ENCODE measurements at places on chromosomes 5 and 9.

- DNase-seq, result no peak
Observed at GRCh38 chr9:95286151-95286550, 31.4 kb downstream of the FANCC start.

DNA sequence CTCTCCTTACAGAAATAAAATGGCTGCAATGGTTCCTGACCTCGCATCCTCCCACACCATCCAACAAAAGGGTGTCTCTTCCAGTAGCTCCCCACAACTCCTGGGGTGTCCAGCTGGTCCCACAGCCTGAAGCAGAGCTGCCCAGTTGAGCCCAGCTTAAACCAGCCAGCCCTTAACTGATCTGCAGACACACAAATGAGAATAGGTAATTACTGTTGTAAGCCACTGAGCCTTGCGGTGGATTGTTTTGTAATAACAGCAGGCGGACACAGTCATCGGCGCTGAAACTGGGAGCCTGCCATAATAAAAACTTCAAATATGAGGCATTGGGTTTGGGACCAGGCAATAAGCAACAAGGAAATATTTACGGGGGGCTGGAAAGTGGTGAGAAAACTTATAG, 10.4 kb upstream of the ZBTB43 start:
- no peak for DNase-seq

DNA sequence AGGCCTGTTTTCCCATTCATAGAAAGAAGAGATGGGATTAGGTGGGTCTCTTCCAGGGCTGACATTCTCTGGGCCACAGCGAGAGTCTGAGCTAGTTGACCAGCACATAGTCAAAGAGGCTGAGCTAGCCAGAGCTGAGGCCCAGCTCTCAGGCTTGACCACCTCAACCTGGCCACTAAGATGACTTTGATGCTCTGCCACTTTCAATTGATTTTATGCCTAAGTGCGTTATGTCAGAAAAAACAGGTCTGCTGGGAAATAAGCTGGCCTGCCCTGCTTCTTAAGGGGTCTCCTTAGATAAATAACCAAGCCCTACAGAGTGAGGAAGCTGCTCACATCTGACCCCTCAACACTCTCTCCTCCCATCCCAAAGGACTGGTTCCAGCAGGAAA, 20.0 kb upstream of the RAB14 start:
- no peak for DNase-seq

DNA sequence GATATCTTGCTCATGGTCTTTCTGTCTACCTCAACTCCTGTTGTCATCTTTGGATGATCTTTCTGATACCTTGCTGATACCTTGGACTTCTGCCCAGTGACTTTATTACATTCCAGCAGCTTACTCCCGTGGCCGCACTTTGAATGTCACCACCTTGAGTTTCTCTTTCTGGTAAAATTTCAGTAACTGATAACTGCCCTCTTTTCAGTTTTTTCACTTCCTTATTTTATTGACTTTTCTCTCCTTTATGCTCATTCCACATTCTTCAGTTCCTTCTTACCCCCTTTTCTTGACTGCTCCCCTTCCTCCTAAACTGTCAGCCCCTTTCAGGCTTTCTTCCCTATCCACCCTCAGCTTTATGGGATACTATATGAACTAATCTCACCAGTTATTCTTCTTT, 7.0 kb upstream of the FBXO4 start:
- DNase-seq, result no peak

DNA sequence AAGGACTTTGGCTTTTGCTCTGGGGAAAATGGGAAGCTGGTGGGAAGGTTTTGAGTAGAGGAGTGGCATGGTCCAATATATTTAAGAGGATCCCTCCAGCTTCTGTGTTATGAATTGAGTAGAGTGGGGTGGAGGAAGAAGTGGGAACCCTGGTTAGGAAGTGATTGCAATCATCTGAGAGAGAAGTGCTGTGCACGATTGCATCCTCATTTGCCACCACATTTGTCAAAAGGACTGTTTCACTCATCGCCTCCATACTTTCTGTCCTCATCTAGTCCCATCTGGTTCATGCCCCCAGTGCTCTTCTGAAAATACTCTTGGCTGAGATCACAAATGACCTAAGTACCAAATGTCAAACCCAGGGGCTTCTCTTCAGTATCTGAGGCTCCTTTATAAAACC, 192.1 kb downstream of the RAB3C start:
- no peak for DNase-seq

DNA sequence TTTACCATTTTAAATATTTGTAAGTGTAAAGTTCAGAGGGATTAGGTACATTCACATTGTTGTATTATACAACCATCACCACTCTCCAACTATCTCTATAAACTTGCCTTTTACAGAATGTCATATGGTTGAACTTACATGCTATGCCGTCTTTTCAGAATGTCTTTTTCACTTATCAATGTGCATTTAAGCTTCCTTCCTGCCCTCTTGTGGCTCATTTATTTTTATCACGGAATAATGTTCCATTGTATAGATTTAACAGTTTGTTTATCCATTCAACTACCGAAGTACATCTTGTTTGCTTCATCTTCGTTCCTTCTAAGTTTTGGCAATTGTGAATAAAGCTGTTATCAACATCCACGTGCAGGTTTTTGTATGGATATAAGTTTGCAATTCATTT, 133.3 kb upstream of the C6 start:
- DNase-seq, result no peak

DNA sequence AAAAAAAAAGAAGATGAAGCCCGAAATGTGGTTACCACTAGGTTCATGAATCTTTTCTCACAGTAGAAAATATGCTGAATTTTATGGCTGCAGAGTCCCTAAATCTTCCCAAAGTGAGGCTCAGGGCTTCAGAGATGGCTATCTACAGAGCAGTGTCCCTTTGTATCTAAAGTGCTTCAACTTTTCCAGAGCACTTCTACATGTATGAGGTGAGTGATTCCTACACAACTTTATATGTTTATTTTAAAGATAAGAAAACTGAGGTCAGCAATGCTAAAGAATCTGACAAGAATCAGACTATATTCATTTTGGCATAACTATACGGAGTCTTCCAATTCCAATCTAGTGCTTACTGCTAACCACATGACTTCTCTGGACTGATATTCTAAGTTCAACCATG, 53.2 kb downstream of the MRPS27 start:
- DNase-seq, result no peak

- no peak for DNase-seq
Observed at GRCh38 chr9:134922932-134923240, 5.2 kb upstream of the FCN1 start.

GRCh38 chr9:107090218-107090617, 192.9 kb upstream of the RAD23B start:
- no peak for DNase-seq

DNA sequence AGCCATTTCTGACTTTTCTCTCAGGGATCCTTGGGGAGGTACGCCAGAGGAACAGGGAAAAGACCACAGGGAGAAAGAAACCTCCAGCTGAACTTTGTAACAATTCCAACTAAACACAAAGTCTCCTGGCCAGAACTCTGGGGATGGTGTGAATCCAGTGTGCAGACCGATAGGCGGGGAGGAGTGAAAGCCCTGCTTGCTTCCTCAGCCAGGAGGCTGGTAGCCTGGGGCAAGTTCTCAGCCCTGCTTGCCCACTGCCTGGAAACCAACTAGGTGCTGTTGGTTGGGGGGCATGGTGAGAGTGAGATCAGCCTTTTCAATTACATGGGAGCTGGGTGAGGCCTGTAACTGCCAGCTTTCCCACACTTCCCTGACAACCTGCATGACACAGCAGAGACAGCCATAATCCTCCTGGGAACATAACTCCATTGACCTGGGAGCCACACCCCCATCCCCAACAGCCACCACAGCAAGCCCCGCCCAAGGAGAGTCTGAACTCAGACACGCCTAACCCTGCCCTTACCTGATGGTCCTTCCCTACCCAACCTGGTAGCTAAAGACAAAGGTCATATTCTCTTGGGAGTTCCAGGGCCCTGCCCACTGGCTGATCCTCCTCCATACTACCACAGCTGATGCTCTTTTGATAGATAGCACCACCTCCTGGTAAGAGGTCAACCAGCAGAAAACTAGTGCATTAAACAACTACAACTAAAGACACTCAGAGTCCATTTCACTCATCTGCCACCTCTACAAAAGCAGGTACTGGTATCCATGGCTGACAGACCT, 100.1 kb upstream of the TNFAIP8 start:
- no peak for DNase-seq

- DNase-seq, result no peak
Observed at GRCh38 chr5:147140558-147140957, 94.3 kb upstream of the STK32A start.

GRCh38 chr5:2801577-2802525, 50.4 kb upstream of the IRX2 start:
- DNase-seq, result no peak

GRCh38 chr5:10703676-10704075, 57.4 kb downstream of the DAP start:
- DNase-seq, result no peak

DNA sequence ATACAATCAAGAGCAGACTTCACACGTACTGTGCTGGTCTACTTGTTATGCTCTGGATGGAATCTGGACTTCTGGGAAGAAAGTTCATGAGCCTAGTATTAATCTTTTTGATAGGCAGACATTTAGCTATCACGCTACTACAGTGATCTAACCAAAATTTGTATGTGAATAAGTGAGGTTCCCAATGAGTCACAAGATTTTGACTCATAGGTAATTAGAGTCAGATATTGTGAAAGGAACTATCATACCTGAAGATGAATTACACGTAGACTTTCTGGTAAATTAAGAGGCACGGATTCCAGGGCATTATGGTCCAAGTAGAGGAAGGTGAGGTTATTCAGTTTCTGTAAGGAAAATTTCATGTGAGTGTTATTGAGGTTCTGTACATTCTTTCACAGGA, 18.4 kb downstream of the OGN start:
- DNase-seq, result no peak

GRCh38 chr9:134059188-134059641, 8.6 kb downstream of the BRD3 start:
- DNase-seq, result no peak

- no peak for DNase-seq
Observed at GRCh38 chr5:122940890-122941289, 95.5 kb downstream of the SNX24 start.

DNA sequence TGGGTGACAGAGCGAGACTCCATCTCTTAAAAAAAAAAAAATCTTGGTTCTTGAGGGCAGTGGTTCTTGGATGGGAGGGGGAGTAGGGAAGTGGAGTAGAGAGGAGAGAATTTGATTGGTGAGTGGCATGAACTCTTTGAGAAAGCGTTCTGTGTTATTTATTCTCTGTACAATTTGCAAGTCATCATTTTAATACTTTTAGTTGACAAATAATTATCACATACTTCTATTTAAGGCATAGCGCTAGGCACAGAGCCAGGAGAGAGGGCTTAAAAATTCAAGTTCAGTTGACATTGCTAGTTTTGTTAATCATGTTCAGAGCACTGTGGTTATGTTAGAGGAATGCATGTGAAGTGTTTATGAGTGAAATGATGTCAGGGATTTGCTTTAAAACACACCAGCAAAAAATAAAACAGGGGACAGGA, 24.6 kb downstream of the HSDL2 start:
- no peak for DNase-seq

DNA sequence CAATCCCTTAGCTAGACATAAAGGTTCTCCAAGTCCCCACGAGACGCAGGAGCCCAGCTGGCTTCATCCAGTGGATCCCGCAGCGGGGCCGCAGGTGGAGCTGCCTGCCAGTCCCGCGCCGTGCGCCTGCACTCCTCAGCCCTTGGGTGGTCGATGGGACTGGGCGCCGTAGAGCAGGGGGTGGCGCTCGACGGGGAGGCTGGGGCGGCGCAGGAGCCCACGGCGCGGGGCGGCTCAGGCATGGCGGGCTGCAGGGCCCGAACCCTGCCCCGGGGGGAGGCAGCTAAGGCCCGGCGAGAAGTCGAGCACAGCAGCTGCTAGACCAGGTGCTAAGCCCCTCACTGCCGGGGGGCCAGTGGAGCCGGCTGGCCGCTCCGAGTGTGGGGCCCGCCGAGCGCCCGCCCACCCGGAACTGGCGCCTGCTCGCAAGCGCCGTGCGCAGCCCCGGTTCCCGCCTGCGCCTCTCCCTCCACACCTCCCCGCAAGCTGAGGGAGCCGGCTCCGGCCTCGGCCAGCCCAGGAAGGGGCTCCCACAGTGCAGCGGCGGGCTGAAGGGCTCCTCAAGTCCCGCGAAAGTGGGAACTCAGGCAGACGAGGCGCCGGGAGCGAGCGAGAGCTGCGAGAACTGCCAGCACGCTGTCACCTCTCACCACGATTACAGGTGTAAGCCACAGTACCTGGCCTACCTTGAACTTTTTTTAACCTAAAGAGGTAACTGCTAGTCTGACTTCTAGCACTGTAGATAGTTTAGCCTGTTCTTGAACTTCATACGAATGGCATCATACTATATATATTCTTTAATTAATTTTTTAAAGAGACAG, 35.5 kb downstream of the PTGS1 start:
- no peak for DNase-seq

DNA sequence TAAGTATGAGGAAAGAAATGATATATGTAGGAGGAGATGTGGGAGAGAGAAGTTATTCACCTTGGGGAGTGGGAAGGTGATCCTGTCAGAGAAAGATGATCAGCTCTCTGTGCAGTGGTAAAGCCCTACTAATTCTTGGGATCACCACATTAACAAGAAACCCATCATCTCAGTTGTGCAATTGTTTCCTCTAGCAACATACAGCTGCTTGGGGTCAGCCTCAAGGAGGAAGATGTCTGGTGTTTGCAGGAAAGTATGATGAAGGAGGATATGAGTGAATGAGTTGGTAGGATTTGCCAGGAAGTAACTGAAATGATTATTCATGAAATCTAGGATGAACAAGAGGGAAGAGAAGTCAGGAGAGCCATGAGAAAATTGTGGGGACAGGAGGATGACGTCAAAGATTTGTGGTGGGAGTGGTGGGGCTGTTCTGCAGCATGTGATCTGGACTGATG, 50.1 kb downstream of the TNFSF8 start:
- no peak for DNase-seq

Data from activated CD4-positive, alpha-beta T cell treated with anti-CD3 and anti-CD28 coated beads, Interleukin-2, amount 50 U/mL, for 4 hours (primary cell).